ENCODE measurements at places on chromosomes 13 and 19. TPM values are rescaled to one million over a fixed set of nuclear protein-coding genes. Genes with fewer than 3 reads are reported as not detected.

The FCAR gene
- 0.40 TPM for total RNA-seq

DNA sequence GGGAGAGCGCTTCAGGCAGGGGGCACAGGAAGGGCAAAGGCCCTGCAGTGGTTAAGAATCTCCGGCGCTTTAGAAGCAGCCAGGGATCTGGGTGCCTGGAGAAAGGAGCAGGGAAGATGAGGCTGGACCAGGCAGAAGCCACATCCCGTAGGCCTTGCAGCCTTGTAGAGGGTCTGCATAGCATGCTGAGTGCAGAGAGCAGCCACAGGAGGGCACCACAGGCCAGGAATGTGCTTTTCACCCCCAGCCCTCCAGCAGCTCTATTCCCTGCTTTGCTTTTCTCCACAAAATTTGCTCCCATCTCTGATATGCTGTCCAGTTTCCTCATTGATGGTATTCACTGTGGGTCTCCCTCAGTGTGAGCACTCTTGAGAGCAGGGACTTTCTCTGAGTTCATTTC lies 5.7 kb downstream of the WDR62 start:
- H3K4me3 ChIP-seq = no peak overlapping the region
- H3K36me3 ChIP-seq = no peaks in the 10 kb centered on the region
- no peak overlapping the region for H3K27ac ChIP-seq
- H3K4me1 ChIP-seq = peaks cover 1% of the 10 kb centered on the region
- peak; percentile 62 for DNase-seq

GRCh38 chr13:27968316-27969081 lies 616 bp downstream of the CDX2 start:
- H3K4me3 ChIP-seq = no peak overlapping the region
- H3K4me1 ChIP-seq = peaks cover 6% of the 10 kb centered on the region
- DNase-seq = no peak
- no peak overlapping the region for H3K27ac ChIP-seq

DNA sequence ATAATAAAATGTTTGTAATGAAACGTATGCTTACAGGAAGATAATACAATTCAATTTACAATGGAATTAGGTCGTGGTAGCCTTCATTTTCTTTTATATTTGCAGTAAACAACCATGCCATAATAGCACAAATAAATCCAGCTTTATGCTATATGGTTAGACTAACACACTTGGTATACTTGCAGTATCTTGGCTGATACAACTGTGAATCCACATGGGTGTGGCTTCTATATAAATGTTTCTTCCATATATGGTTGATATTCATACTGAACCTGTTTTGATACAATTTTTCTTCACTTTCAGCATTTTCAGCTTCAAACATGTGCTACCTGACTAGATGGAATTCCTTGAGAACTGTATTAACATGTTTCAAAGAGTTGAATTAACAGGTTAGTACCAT lies 20.4 kb upstream of the SPRY2 start:
- DNase-seq = no peak
- peaks cover 16% of the 10 kb centered on the region for H3K4me1 ChIP-seq
- no peaks in the 10 kb centered on the region for H3K36me3 ChIP-seq
- H3K27me3 ChIP-seq = no peaks in the 10 kb centered on the region
